Esophagus squamous epithelium (tissue), 5 donors: ENCODE measurements at places on chromosomes 1 and 21.

DNA sequence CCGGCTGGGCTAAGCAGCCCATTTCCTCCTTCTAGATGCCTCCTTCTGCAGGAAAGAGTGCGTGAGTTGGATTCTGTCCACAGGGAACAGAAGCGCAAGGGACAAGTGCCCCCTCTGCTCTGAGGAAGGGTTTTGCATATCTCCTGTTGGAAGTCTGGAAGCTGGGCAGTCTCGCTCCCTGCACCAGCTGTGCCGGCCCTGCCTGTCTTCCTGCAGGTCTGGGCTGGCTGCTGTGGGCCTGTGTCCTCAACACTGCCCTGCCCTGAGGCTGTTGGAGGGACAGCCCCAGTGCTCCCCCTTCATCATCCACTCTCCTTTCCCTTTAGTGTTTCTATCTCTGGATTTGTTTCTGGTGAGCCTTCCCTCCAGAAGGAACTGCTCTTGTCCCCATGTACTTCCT, 21.8 kb downstream of the ADARB1 start:
- DNase-seq = no peak

DNA sequence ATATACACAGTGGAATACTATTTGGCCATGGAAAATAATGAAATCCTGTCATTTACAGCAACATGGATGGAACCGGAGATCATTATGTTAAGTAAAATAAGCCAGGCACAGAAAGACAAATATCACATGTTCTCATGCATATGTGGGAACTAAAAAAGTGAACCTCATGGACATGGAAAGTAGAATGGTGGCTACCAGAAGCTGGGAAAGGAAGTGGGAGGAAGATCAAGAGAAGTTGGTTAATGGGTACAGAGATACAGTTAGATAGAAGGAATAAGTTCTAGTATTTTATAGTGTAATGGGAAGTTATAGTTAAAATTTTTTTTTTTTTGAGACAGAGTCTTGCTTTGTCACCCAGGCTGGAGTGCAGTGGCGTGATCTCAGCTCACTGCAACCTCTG, 34.8 kb upstream of the CREG1 start:
- no peak for DNase-seq

DNA sequence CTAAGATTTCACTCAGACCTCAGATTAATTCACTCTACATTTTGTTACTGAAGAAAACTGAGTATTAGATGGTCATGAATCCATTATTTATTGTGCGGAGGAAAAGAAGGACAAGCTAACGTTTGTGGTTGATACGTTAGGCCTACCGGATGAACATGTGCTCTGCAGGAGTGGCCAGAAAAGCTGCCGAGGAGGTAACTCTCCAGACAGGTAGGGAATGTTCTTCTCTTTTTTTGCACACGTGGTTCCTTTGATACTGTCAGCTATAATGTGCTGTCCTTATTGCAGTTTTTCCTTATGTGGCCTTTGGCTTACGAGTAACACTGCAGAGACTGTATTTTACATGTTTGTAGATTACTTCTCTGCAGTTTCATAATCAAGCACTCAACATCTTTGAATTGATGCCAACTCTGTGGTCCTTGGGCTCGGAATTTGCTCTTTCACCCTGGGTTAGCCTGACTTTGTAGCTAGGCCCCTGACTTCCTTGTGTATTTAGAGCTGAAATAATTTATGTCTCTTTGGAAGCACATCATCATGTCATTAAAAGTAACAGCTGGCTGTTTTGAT, 13.6 kb downstream of the MTR start:
- no peak for DNase-seq

DNA sequence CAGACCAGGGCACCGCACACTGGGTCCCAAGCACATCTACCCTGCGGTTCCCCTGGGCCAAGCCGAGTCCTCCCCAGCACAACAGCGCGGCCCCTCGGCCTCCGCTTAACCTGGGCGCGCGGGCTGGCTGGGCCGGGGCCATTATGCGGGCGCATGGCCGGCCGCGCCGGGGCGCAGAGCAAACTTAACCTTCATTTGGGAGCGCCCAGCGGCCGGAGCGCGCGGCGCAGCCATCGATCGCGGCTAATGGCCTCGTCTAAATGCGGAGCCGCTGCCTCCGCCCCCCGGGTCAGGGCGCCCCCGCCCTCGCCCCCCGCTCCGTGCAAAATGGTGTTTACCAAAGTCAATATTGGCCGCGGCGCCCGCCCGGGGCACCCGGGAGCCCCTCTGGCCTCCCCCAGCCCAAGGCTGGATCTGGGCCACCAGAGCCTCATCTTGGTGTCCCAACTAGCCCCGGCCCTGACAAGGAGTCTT, 272.1 kb downstream of the TRABD2B start:
- no peak for DNase-seq

DNA sequence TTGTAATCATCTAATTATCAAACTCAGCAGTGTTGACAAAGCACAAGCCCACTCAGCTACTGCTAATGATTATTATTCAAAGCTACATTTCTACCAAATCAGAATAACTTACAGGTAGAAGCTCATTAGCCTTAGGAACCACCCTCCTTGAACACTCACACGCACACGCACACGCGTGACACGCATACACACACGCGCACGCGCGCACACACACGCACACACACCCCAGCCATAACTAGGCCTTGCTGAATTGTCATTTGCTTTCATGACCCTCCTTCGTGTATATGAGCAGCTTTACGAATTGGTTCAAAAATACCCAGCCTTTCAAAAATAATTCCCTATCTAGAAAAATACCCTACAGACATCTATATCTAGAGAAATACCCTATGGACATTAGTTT, 195.6 kb downstream of the SMYD3 start:
- DNase-seq = no peak

- no peak for DNase-seq
Observed at GRCh38 chr1:169120066-169120465, 13.6 kb downstream of the ATP1B1 start.

- no peak for DNase-seq
Observed at GRCh38 chr1:158414651-158415345, 11.2 kb downstream of the OR10K2 start.

- no peak for DNase-seq
Observed at GRCh38 chr1:168636200-168636599, 59.8 kb downstream of the XCL1 start.
